ENCODE measurements at places on chromosomes 13 and 19. TPM values are rescaled to one million over a fixed set of nuclear protein-coding genes. Genes with fewer than 3 reads are reported as not detected.
A peak's percentile ranks its signal among the peaks of the same experiment; 100 is the strongest.

DNA sequence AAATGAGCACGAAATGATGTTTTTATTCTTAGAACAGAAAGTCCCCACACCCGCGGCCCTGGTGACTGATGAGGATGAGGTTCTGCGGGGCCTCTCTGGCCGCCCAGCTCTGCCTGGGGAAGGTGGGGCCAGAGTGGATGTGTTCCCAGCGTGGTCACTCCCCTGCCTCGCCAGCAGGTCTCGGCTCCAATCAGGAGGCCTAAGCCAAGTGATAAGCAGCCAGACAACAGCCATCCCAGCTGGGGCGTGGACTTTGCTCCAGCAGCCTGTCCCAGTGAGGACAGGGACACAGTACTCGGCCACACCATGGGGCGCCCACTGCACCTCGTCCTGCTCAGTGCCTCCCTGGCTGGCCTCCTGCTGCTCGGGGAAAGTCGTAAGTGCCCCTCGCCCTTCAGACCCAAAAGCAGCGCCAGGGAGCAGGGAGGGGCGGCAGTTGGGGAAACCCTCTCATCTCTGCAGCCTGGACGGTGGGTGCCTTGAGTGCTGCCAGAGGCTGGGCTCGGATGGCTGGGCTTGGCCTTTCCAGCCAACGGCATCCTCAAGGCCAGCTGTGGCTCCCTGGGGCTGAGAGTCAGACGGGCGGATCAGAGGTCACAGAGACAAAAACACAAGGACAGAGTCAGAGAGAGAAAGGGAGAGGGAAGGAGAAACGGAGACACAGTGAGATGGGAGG, at the start of gene F10:
Gene F10 (plus strand): TSS at position 250 of the 676 bp plus-strand sequence. CDS start 57 bp downstream, at position 307.
- no peak within 1 kb of the TSS for H3K27ac ChIP-seq
- H3K4me1 ChIP-seq: no peaks in the 10 kb centered on the region
- no peak within 1 kb of the TSS for H3K4me3 ChIP-seq
- DNase-seq: no peak
- H3K36me3 ChIP-seq: no peaks in the 10 kb centered on the region

GRCh38 chr19:3830621-3831589, 37.9 kb downstream of the ZFR2 start:
- no peak overlapping the region for H3K27ac ChIP-seq
- no peak overlapping the region for H3K4me3 ChIP-seq
- peaks cover 4% of the 10 kb centered on the region for H3K27me3 ChIP-seq
- H3K36me3 ChIP-seq: no peaks in the 10 kb centered on the region
- H3K4me1 ChIP-seq: no peaks in the 10 kb centered on the region

GRCh38 chr19:55526216-55527196, 10.4 kb downstream of the SBK2 start:
- peak; percentile 46 for DNase-seq
- H3K27me3 ChIP-seq: no peaks in the 10 kb centered on the region
- no peaks in the 10 kb centered on the region for H3K36me3 ChIP-seq

DNA sequence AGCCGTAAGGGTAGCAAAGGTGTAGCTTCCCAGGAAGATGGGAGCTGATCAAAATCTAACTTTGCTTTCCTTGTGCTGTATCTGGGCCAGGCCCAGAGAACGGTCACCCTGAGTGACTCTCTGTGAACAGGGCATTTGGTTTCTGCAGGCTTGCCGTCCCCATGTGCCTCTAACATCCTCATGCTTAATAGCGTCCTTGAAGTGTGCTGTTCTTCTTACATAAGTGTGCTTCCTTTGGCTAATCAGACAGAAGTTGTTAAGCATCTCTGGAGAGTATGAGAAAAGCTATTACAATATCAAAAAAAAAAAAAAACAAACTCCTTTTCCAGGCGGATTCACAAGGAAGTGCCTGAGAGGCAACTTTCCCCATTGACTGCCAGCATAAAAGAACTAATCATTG, 503.7 kb downstream of the DIAPH3 start:
- no peaks in the 10 kb centered on the region for H3K27me3 ChIP-seq
- no peak for DNase-seq
- no peak overlapping the region for H3K27ac ChIP-seq
- no peak overlapping the region for H3K4me3 ChIP-seq
- no peaks in the 10 kb centered on the region for H3K36me3 ChIP-seq

- no peak overlapping the region for H3K4me3 ChIP-seq
- H3K36me3 ChIP-seq: no peaks in the 10 kb centered on the region
- peaks cover 29% of the 10 kb centered on the region for H3K4me1 ChIP-seq
- DNase-seq: no peak
These were observed 274.3 kb downstream of the DCLK1 start for GRCh38 chr13:35856721-35857364.

DNA sequence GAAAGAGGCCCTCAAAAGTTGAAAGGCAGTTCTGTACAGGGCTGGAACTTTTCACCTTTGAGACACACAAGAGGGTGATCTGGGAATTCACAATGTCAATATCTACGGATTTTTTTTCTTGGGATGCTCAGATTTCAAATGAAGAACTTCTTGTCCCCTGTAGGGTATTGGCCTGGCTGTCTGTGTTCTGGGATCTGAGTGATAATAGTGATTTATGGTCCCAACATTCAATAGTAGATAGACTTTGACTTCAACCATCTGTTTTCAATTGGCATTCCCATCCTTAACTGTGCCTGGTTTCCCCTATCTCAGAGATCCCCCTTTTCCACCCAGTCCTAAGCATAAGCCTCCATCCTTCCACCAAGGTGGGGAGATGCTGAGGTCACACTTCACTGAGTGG, 274.1 kb downstream of the COG6 start:
- no peaks in the 10 kb centered on the region for H3K36me3 ChIP-seq
- no peak overlapping the region for H3K4me3 ChIP-seq
- no peak overlapping the region for H3K27ac ChIP-seq
- H3K27me3 ChIP-seq: no peaks in the 10 kb centered on the region

- H3K27me3 ChIP-seq: no peaks in the 10 kb centered on the region
- peak overlapping the region; percentile 33 for H3K27ac ChIP-seq
- no peak for DNase-seq
- no peak overlapping the region for H3K4me3 ChIP-seq
- H3K4me1 ChIP-seq: peaks cover 41% of the 10 kb centered on the region
These were observed 117.7 kb downstream of the COL4A2 start for GRCh38 chr13:110424569-110425443.

DNA sequence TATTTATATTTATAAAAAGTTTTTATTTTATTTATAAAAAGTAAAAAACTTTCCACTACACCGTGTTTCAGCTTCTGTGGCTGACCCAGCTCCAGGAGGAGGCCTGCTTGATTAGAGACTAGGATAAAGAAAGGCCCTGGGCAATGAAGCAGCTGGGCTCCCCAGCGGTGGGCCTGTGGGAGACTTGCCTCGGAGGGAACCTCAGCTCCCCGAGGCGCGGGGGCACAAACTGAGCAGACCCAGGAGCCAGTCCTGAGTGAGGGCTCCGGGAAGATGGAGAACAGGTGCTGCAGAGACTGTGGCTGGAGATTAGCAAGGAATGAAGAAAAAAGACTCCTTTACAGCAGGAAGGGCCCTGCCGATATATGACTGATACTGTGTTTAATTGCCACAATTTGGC, 63.8 kb upstream of the GJB6 start:
- peaks cover 6% of the 10 kb centered on the region for H3K27me3 ChIP-seq
- no peaks in the 10 kb centered on the region for H3K4me1 ChIP-seq
- H3K27ac ChIP-seq: no peak overlapping the region
- no peaks in the 10 kb centered on the region for H3K36me3 ChIP-seq
- no peak overlapping the region for H3K4me3 ChIP-seq
- no peak for DNase-seq

DNA sequence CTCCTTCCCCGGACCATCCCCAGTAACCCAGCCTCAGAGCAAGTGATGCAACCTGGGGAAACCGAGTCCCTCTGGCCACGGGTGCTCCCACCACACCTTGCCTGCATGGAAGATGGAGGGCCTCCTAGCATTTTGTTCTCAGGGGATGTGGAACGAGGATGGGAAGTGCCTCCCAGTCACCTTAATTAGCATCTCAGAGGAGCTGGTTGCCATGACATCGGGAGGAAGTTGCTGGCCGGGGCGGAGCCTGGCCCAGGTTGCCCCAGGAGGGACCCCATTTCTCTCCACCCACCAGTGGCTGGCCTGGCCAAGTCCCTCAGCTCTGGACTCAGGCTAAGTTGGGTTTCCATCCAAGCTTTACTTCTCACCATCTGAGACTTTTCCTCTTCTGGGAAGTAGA, 24.1 kb upstream of the PTPRS start:
- no peak for DNase-seq
- no peak overlapping the region for H3K27ac ChIP-seq
- no peaks in the 10 kb centered on the region for H3K4me1 ChIP-seq
- H3K27me3 ChIP-seq: peaks cover 2% of the 10 kb centered on the region

GRCh38 chr19:6588508-6589345, 2.2 kb downstream of the CD70 start:
- peaks cover 47% of the 10 kb centered on the region for H3K27me3 ChIP-seq
- no peak overlapping the region for H3K4me3 ChIP-seq
- no peaks in the 10 kb centered on the region for H3K36me3 ChIP-seq

DNA sequence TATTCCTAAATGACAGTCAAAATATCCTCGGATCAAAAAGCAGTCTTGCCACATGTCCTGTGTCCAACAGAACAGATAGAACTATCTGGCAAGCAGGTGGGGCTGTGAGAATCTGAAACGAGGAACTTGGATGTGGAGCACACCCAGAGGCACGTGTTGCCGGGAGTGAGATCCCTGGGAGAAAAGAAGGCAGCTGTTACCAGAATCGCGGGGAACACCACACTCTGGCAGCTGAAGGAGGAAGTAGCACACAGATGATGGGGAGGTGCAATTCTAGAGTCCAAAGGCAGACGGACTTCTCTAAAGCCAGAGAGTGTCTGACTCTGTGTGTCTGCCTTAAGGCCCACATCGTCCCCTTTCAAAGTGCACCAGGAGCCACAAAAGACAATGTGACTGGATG, 22.3 kb downstream of the SLC7A1 start:
- no peaks in the 10 kb centered on the region for H3K27me3 ChIP-seq
- no peak overlapping the region for H3K27ac ChIP-seq
- DNase-seq: no peak
- no peak overlapping the region for H3K4me3 ChIP-seq
- H3K4me1 ChIP-seq: peaks cover 20% of the 10 kb centered on the region

GRCh38 chr19:17415121-17415520, 4.7 kb upstream of the MVB12A start:
- H3K27ac ChIP-seq: no peak overlapping the region
- H3K4me3 ChIP-seq: no peak overlapping the region
- no peaks in the 10 kb centered on the region for H3K36me3 ChIP-seq
- peaks cover 29% of the 10 kb centered on the region for H3K27me3 ChIP-seq
- DNase-seq: no peak

DNA sequence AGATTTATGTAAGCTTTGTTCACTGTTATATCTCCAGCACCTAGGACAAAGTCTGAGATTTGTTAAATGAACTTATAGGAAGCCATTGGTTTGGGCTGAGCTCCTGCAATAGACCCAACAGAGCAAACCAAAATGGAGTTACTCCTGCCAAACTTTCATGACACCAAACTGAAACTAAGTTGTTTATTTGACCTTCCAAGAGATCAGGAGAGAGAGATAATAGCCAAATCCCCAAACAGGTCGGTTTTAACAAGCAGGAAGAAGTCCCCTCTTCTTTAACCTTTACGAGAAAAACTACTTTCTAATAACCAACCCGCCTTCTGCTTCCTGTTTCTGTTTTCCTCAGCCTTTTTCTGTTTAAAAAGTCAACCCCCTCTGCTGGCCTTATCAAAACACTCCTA, 54.9 kb upstream of the ATP12A start:
- DNase-seq: no peak
- H3K4me3 ChIP-seq: no peak overlapping the region
- H3K27me3 ChIP-seq: no peaks in the 10 kb centered on the region
- H3K27ac ChIP-seq: no peak overlapping the region
- H3K4me1 ChIP-seq: no peaks in the 10 kb centered on the region

Gene SCN1B
- total RNA-seq: 3.0 TPM

Gene VMAC
- total RNA-seq: 3.9 TPM

Gene KIRREL2
- total RNA-seq: 0.18 TPM

Gene ZIK1
- 8.7 TPM for total RNA-seq

Gene RNF17
- not detected for total RNA-seq
